NCI-H748 treated with DMSO at 0.1 percent for 48 hours (cell line): ENCODE measurements at places on chromosomes 13 and 19.

DNA sequence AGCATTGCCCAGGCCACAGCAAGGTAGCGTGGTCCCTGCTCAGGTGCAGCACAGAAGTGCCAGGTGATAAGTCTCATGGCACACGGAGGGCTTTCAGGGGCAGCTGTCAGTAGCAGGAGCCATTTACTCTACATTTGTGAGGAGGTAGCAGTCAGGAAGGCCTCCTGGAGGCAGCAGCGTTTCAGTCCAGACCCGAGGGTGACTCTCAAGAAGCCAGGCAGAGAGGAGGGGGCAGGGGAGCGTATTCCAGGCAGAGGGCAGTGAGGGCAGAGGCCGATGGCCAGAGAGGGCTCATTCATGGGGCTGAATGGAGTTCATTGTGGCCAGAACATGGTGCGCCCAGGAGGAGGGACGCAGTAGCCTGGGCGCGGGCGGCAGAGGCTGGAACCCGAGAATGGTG lies 8.9 kb downstream of the PIAS4 start:
- DNase-seq, result no peak

GRCh38 chr13:23434491-23434890 lies 989 bp upstream of the SACS start:
- no peak for DNase-seq

DNA sequence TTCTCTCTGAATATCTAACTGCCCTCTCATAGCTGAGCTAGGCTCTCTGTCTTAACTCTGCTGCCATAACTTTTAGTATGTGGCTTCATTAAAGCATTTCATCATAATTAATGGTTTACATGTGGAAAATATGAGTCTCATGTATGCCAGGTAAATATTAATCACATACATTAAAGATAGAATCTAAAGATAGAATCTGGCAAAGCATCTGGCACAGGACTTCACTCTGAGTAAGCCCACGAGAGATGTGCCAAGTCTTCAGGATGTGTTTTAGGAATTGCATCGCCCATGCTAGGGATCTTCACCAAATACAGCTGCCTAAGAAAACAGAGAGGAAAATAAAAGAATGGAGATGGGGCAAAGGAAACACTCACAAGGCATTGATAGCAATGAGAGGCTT lies 285.8 kb downstream of the DIAPH3 start:
- no peak for DNase-seq

DNA sequence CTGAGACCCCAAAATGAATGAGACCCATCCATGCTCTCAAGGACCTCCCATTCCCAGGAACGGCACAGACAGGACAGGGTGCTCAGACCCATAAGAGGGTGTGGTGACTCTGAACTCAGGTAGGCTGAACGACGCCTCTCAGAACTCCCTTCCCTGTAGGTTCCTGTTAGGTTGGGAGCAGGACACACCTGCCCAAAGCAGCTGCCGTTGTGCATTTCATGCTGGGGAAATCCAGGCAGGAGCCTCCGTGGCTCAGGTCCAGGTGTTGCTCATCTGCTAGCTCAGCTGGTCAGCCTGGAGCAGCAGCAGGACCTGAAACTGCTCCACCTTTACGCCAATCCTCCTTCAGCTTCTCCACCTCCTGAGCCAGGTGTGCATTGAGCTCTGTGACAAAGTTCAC lies 19.1 kb upstream of the TEX101 start:
- peak; percentile 24 for DNase-seq

GRCh38 chr19:15587663-15588062 lies 27.4 kb upstream of the CYP4F8 start:
- DNase-seq, result no peak

GRCh38 chr13:40118337-40118736 lies 462.9 kb downstream of the COG6 start:
- no peak for DNase-seq

- DNase-seq, result no peak
Measured at GRCh38 chr19:36547001-36547732, 19.1 kb upstream of the ZNF260 start.

- DNase-seq, result no peak
Measured at GRCh38 chr19:15404097-15404779, 14.6 kb downstream of the AKAP8L start.

DNA sequence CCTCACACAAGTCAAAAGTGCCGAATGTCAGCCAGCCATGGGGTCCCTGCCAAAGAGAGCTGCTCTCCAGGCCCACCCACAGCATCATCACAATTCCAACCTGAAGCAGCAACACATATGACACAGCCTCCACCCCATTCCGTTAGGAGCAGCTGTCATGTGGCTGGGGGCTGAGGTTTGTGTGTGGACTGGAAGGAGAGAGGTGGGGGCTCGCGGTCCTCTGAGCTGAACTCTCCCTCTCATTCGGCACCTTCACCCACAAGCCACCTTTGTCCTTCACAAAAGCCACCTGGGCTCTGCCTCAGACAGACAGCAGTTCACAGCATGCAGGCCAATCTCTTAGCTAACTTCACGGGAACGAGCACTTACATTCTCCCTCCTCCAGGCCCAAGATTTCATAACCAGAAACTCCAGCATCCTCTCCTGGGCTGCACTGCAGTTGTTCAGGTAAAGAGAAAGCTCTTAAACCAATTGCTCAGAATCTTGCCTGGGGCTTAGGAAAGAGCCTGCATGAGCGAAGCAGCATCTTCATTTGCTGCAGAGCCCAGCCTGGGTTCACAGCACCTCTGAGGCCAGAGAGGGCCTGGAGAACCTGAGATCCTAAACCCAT lies 7.2 kb downstream of the RAB20 start:
- DNase-seq, result no peak

DNA sequence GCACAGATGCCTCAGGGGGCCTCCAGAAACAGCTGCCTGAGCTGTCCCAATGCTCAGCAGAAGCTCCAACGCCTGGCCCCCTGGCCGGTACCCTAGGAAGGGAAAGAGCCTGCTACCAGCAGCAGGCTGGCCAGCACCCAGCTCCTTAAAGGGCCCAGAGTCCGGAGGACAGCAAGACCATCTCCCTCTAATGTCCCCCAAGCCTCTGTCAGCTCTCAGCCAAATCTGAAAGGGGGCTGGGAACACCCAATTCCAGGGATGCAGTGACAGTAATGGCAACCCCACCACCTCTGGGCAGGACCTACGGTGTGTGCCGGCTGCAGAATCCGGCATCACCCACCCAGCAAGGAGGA lies 4.2 kb downstream of the PPP6R1 start:
- no peak for DNase-seq

GRCh38 chr13:109130093-109130835 lies 500.9 kb downstream of the MYO16 start:
- no peak for DNase-seq
